ENCODE measurements at places on chromosomes 7 and 10.

GRCh38 chr10:75744261-75744660, 312.8 kb downstream of the LRMDA start:
- no peak for DNase-seq

DNA sequence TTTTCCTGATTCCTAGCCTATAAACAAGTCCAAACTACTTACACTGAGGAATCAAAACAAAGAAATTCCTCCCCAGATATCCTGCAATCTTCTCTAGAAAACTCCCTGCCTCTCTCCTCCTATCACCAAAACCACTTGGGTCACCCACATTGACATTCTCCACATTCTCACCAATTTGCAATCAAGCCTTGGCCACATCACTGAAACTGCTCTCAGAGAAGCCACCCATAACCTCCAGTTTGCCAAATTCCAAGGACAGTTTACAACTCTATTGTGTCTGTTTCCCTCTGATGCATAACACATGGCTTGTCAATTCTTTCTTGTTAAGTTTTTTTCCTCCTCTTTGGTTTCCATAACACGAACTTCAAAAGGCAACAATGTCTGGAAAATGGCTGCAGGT, 233.5 kb downstream of the XPNPEP1 start:
- DNase-seq = no peak

DNA sequence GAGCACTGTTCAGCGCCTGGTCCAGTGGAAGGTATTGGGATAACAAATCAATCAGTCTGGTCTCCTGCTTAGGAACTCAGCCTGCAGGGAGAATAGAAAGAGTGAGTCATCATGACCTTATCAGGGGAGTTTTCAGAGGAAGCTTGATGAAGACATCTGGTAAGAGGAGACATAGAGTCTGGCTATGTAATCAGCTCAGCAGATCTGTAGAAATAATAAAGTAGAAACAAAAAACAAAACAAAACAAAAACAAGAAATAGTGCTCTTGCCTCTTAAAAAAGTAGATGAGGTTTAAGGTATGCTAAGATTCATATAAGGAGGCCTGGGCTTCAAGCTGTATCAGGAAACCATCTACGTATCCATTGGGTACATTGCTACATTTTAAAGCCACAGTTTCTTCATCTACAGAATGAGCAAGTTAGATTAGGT, 14.4 kb downstream of the TAS2R41 start:
- DNase-seq = no peak

- no peak for DNase-seq
These were observed 63.5 kb downstream of the COBL start for GRCh38 chr7:51253157-51253556.

- no peak for DNase-seq
These were observed 7.5 kb downstream of the MET start for GRCh38 chr7:116679500-116679899.

DNA sequence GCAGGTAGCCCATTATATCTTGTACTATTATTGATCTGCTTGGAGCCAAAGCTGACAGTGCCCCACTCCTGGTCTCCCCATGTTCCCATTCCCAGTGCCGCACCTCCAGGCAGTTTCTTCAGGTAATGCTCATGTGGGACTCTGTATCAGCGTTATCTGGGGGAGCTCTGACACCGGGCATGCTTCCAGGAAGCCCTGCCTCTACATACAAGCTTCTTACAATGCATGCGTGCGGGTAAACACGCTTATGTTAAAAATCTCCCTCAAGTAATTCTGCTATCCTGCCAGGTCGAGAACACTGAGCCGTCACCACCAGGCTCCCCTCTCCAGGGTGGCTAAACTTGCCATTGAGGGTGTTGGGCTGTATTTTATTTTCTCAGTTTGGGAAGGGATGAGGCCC, 61.6 kb upstream of the LBX1 start:
- DNase-seq = no peak

GRCh38 chr10:29482591-29483431, 152.0 kb downstream of the SVIL start:
- no peak for DNase-seq

- DNase-seq = no peak
These were observed 54.5 kb upstream of the PFKFB3 start for GRCh38 chr10:6148251-6148701.

DNA sequence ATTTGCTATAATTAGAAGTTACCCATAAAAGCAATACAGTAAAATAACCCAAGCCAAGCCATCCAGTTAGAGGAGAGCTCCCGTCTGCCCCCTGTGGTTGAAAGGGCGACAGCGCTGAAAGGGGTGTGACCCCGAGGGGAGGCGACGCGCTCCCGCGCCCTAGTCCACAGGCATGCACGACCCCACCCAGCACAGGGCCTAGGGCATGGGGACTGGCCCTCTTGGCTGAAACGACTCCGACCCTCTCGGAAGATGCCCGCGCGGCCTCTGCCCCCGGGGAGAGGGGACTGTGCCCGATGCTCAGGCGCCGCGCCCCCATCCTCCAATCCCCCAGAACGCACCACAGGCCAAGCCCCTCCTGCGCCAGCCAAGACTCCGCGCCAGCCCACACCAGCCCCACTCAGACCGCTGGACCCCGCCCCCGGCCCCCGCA, 64.0 kb downstream of the CSGALNACT2 start:
- DNase-seq = no peak

DNA sequence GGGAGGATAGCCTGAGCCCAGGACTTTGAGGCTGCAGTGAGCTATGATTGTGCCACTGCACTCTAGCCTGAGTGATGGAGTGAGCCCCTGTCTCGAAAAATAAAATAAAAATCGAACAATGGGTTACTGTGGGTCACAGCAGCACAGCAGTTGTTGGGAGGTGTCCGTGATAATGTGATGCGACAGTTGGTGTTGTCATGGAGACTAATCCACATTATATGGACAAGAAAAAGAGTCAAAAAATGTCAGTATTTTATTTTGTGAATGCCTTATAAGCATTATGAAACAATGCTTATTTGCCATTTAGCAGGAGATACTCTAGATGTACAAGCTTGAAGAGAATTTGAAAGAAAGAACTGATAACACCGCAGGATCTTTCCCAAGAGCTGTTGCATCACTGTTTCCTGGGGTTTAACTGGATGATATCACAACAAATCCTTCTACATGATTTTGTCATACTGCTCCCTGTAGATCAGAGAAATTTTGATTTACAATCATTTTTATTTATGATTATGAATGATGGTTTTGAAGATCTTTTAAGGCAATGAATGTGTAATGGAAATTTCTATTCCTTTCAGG, 195.4 kb downstream of the BAMBI start:
- no peak for DNase-seq

GRCh38 chr7:116786791-116787443, 75.5 kb upstream of the CAPZA2 start:
- no peak for DNase-seq

- no peak for DNase-seq
These were observed 1.8 kb upstream of the NUB1 start for GRCh38 chr7:151339651-151340382.

DNA sequence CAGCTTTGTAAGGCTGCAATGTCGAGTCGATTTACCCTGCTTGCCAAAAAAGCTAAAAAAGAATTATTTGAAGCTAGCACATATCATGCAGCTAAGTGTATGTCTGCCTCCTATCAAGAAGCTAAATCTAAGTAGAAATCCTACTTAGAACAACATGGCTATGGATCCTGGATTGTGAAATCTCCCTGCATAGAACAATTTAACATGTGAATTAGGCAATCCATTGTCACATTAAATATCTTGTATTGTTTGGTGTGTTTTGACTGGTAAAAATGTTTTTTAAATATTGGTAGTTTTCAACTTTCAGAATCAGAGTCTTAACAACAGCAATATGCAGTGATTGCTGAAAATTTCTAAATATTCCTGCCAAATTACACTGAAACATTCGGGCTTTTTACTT, 73.3 kb downstream of the SKIDA1 start:
- no peak for DNase-seq

- no peak for DNase-seq
These were observed 229.0 kb downstream of the STK31 start for GRCh38 chr7:23938937-23939552.

GRCh38 chr7:3010161-3010560, 33.5 kb downstream of the CARD11 start:
- DNase-seq = no peak

DNA sequence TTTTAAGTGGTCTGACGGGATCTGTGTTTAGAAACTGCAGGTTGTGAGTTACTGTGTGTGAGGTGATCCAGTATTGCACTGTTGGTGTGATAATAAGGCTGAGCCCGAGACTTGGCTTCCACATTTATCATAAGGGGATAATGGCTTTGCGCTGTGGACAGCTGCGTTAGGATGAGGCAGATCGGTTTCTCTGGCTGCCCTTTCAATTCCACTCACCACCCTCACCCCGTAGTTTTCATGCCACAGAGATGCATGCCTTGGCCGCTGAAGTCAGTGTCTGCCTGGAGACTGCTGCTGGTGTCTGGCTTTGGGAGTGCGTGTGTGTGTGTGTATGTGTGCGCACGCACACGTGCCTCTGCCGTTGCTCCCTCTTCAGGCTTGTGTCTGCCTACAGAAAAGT, 273.0 kb downstream of the CCDC3 start:
- no peak for DNase-seq

- DNase-seq = no peak
These were observed 96.9 kb upstream of the RHEB start for GRCh38 chr7:151616443-151617213.

GRCh38 chr10:27100813-27101347, 586 bp upstream of the ANKRD26 start:
- no peak for DNase-seq

DNA sequence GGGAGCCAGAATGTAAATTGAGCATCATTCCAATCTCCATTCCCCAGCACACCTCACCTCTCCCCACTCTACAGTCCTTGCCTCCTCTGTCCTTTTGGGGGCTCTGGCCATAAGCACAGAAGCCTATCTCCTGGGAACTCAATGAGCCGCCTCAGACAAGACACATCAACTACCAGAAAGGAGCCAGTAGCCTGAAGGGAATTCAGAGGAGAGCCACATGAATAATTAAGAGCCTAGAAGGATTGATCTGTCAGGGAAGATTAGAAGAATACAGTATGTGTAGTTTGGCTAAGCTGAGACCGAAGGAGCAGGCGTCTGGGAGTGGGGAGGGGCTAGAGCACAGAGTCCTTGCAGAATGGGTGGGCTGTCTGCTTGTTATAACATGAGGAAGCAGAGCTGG, 31.2 kb downstream of the FRMD4A start:
- DNase-seq = no peak

GRCh38 chr10:88008866-88009470, 145.5 kb downstream of the PTEN start:
- no peak for DNase-seq

- DNase-seq = no peak
These were observed 230.8 kb downstream of the CXCL12 start for GRCh38 chr10:44153918-44154670.

GRCh38 chr10:31319602-31320549, 860 bp downstream of the ZEB1 start:
- DNase-seq = peak; percentile 28

- DNase-seq = no peak
These were observed 67.1 kb downstream of the IKZF1 start for GRCh38 chr7:50371551-50372021.

GRCh38 chr10:43074409-43074808, 2.5 kb upstream of the RET start:
- DNase-seq = no peak

DNA sequence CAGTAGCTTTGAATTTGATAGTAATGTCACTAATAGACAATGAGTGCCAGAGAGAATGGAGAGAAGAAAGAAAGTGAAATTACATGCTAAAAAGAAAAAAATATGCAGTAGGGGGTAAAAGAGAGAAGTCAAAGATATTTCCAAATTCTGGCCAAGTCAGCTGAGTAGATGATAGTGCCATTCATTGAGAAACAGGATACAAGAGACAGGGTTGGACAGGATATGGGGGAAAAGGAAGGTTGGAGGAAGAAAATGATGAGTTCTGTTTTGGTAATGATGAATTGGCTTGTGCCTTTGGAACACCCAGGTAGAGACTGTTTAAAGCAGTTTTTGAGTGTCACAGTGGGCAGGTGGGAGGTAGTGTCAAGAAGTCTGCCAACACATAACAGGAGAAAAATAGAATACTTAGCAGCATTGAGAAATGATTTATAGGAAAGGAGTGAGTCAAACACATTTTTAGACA, 78.3 kb downstream of the LRRC17 start:
- DNase-seq = no peak

GRCh38 chr7:41641011-41641664, 61.8 kb downstream of the INHBA start:
- no peak for DNase-seq

GRCh38 chr10:13268841-13269240, 31.0 kb downstream of the PHYH start:
- no peak for DNase-seq

- no peak for DNase-seq
These were observed 443.7 kb downstream of the TYW1 start for GRCh38 chr7:67440321-67440720.

- no peak for DNase-seq
These were observed 10.4 kb downstream of the CALML3 start for GRCh38 chr10:5534880-5535856.

DNA sequence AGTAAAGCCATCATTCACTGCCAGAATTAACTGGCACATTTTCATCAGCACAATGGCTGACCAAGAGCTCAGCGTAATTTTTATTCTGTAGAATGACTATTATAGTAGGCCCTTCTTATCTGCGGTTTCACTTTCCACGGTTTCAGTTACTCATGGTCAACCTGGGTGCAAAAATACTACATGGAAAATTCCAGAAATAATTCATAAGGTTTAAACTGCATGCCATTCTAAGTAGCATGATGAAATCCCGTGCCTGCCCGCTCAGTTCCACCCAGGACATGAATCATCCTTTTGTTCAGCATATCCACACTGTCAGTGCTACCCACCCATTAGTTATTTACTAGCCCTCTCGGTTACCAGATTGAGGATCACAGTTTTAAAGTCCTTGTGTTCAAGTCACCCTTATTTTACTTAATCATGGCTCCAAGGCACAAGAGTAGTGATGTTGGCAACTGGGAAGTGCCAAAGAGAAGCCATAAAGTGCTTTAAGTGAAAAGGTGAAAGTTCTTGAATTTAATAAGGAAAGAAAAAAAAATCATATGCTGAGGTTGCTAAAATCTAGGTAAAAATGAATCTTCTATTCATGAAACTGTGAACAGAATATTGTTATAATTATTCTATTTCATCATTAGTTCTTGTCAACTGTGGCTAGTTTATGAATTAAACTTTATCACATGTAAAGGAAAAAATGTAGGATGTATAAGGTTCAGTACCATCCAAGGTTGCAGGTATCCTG, 204.9 kb downstream of the DOCK4 start:
- no peak for DNase-seq

- DNase-seq = no peak
These were observed 13.0 kb downstream of the ADCYAP1R1 start for GRCh38 chr7:31065021-31065593.

DNA sequence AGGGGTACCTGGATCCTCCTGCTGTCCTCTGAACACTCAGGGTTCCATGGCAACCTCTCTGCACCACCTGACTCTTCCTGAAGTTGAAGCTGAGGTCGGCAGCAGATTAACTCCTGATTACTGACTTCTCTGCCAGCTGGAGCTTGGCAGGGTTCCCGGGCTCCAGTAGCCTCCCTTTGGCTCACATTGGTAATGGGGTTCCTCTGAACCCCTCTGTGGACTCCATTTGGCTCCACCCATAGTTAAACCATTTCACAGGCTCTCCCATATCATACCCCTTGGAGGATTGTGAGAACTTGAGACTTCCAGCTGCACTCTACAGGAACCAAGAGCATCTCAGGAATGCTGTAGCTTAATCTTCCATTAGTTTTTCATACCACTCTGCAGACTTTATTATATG, 292.5 kb downstream of the HDAC9 start:
- DNase-seq = no peak

GRCh38 chr7:106863274-106863997, 1.6 kb upstream of the PIK3CG start:
- no peak for DNase-seq
